Subcutaneous preadipocyte (primary cell): ENCODE measurements at places on chromosomes 6 and 20. TPM values are rescaled to one million over a fixed set of nuclear protein-coding genes. Genes with fewer than 3 reads are reported as not detected.

The EGFL8 gene
- 0.73 and 1.4 TPM in 2 replicates for total RNA-seq

The SLC17A3 gene
- total RNA-seq: not detected in 2 replicates

The DYNLT1 gene
- total RNA-seq: 34.0 and 50.0 TPM in 2 replicates

The LGSN gene
- not detected in 2 replicates for total RNA-seq

The MRAP2 gene
- 1.4 and 2.2 TPM in 2 replicates for total RNA-seq

The COL9A3 gene
- total RNA-seq: 0.73 and 0.98 TPM in 2 replicates

The SLC35D3 gene
- not detected in 2 replicates for total RNA-seq

The RIPPLY2 gene
- under 0.01 and 1.4 TPM in 2 replicates for total RNA-seq

The EBF4 gene
- 0.37 TPM in 1 of 2 replicates, not detected in the other for total RNA-seq

The PPP1R16B gene
- not detected in 2 replicates for total RNA-seq

The SLC52A3 gene
- total RNA-seq: not detected in 2 replicates

The ULBP2 gene
- total RNA-seq: 1.5 and 2.2 TPM in 2 replicates

The CTCFL gene
- not detected in 2 replicates for total RNA-seq
